GM12891 (cell line): ENCODE measurements at places on chromosomes 4 and X.

- DNase-seq = no peak
These were observed 959.6 kb downstream of the RPA4 start for GRCh38 chrX:97843200-97843811.

DNA sequence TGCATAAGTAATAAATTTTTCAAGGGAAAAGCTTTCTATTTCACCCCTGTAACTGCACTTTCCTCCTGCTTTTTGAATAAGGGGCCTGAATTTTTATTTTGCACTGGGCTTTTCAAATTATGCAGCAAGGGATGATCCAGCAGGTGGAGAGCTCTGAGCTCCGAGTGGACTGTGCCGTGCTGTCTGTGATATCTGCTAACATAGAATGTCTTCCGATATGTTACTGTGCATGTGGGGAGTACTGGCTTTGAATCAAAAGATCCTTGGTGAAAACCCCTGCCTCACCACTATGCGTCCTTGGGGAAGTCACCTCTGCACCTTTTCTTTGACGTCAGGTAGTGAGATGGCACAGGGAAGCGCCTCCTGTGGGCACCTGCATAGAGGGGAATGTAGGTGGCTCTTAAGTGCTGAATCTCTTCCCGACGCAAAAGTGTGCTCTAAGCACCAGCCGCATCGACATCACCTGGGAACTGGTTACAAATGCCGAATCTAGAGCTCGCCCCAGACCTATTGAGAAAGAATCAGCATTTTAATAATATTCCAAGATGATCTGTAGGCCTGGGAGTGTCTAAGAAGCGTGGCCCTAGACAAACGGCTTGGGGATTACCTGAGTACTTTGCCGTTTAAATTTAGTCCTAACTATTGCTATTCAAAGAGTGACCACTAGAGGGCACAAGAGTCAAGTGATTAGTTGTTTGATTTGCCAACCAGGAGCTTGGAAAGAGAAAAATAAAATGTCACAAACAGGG lies 19.2 kb upstream of the WFS1 start:
- DNase-seq = peak; percentile 54

DNA sequence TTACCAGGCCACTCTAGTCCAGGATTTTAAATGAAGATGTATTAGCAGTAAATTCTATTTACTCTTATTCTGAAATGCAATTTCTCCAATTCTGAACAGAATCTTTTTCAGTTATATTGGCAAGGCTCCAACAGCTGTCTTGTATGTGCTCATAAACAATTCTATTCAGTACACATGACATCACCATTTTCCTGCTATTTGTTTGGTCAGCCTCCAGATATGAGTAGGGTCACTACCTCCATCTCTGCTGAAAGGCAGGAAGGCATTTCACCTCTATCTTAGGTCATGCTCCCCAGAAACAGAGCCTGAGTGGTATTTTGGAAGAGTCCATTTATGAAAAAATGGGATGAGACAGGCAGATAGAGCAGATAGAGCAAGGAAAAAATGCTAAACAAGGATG lies 151.1 kb upstream of the ADGRL3 start:
- no peak for DNase-seq

DNA sequence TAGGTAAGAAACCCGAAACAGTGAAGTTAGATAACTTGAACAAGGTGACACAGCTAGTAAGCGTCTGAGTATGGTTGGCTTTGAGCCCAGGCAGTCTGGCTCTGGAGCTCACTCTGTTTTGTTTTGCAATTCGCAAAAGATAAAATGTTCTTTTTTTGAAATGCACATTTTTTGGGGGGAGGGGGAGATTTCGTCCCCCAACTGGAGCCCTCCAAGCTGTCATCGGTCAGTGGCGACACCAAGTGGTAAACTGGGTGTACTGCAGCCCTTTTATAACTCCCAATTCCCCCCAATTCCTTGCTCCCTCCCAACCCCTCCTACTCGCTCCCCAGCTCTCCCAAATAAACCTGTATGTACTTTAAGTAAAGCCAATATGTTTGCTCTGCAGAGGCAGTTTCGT lies 2.8 kb upstream of the CLCN5 start:
- no peak for DNase-seq

DNA sequence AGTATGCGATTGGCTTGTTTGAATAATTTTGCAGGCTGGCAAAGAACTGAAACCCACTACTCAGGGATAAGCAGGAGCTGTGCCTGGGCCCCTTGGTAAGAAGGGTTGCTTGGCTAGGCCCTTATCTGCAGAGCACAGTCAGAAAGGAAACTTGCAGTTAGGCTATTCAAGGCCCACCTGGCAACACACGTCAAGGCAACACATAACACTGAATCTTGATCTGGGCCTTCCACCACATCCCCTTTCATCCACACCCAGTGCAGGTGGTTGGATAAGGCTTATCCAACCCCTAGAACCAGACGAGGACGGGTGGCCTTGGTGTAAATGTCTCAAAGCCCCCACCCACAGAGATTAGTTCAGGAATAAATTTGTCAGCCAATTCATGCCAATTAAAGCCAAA lies 72.8 kb upstream of the NEIL3 start:
- DNase-seq = no peak

DNA sequence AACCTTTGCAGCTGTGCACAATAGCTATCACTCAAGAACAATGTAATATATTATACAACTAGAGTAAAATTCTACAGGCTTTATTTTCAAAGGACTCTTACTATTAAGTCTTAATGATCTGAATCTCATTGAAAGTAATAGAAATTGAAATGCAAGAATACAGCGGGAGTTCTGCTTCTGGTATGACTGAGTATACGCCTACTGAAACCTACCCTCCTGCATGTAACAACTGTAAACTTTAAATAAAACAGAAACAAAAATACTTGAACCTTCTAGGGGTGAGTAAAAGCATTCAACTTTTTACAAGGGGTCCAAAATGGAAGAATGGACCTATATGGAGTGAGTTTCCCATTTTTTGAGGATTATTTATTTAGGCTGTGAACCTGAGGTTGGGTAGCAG lies 13.5 kb downstream of the DCHS2 start:
- no peak for DNase-seq

GRCh38 chr4:42415281-42415680 lies 18.0 kb downstream of the SHISA3 start:
- no peak for DNase-seq
